ENCODE measurements at places on chromosomes 2 and 18.

GRCh38 chr2:199679883-199680282 lies 171.1 kb downstream of the FTCDNL1 start:
- no peak for DNase-seq

DNA sequence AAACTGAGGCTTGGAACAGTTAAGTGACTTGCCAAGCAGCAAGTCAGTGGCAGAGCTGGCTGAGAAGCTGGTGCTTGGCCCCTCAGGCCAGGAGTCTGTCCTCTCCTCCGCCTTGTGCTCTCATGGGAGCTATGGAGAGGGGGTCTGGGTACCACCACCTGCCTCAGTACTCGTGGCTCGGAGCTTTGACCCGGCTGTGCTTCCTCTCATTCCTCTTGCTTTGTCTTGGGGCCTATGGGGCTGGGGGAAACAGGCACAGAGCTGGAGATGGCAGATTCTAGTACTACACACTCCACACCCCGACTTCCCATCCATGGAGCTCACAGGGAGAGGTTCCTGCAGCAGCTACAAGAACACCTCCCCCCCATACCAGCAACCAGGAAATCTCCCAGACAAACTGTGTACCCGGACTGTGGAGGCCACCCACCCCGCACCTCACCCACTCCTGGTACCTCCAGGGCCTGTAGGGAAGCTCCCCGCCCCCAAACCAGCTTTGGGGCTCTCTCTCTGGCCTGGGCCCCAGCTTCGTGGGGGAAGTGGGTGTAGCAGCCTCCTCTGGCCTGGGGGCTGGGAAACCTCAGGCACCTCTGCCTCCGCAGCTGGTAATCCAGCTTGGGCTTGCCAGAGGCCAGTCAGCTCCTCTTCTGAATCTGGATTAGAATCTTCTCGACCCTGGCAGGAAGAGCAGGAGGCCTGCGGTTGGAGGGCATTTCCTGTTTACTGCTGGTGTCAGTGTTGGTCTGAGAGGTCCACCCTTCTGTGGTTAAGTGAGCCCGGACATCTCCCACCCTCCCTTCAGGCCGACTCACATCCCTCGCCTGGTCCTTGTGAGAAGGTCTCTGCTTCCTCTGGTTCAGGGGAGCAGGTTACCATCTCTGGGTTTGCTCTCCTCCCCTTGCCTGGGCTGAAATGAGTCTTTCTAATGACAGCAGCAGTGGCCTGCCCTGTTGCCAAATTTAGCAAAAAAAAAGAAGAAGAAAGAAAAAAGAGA lies 22.3 kb upstream of the RHOB start:
- DNase-seq, result no peak

DNA sequence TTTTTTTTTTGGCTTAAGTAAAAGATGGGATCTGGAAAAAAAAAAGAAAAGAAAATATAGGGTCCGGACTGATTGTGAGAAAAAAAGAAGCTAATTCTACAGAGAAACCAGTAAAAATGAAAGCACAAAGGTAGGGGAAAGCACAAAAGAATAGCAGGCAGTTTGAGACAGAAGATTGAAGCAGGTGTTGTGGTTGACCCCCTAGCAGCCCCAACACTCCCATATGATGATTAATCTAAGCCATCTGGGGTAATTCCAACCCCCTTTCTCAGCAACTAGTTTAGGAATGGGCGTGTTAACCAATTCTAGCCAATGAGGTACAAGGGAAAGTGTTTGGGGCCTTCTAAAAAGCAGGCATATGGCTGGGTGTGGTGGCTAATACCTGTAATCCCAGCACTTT lies 77.0 kb downstream of the MBD2 start:
- DNase-seq, result no peak

GRCh38 chr2:65402323-65402722 lies 30.1 kb downstream of the SPRED2 start:
- no peak for DNase-seq

DNA sequence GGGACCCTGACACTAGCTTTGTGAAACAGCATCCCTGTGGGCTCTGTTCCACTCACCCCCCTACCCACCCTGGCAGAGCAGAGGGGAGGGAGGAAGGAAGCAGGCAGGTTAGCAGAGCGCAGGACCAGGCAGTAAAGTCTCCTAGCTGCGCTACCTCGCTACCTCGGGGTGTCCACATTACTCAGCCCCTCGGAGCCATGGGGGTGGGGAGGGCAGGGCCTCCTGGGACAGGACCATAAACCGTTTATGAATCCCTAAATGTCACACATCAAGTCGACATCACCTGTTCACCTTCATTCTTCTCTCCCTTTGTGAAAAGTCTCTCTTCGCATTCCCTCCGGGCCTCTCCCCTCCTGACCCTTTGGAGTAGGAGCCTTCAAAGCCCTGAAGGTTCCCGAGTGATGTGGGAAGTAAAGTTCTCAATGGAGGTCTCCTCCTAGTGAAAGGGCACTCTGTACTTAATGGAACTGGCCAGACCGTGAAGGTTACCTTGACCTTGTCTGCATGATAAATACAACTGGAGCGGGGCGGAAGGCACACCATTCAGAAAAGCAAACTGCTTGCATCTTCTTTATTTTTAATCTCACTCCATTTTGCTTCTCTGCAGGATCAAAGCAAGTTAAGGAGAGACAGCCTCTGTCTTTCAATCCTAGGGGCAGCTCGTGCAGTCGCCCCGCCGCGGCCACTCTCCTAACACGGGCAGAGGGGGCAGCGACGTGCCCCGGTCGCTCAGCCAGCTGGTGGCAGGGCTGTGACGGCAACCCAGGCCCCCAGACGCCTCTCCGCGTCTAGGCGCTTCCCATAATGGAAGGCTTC lies 23.7 kb upstream of the SMAD7 start:
- DNase-seq, result no peak

All from GM04503 (cell line).